ENCODE measurements at places on chromosomes 5 and 9.

DNA sequence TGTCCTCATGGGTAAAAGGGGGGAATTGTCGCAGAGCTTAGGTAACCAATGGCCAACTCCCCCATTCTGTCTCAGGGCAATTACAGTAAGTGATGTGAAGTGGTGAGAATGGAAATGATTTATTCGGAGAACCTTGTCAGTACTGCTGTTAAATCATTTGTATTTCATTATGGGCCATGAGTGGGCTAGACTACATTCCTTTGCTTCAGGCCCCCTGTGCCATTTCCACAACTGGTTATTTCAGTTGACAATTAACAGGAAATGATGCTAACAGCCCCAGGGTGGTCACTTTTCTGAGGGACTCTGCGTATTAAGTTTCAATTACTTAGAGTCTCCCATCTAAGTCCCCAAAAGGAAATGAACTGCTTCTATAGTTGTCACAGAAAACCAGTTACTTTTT lies 653.7 kb downstream of the CCDC171 start:
- DNase-seq: no peak

DNA sequence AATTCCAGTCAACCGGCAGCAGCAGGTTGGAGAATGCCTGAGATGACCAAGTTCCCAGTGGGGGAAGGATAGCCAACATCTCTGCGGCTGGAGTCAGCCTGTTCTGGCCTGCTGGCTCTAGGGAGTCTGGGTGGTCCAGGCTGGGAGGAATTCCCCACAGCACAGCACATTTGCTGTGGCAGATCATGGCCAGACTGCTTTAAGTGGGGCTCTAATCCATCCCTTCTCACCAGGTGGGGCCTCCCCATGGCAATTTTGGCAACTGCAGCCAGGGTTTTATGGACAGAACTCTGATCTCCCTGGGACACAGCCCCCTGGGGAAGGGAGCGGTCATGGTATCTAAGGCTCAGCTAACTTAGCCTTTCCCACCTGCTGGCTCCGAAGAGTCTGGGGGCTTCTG lies 226.1 kb downstream of the DTWD2 start:
- no peak for DNase-seq

GRCh38 chr5:14270209-14270702 lies 127.1 kb downstream of the TRIO start:
- DNase-seq: no peak

- DNase-seq: no peak
Measured at GRCh38 chr9:86183229-86184137, 76.0 kb downstream of the C9orf153 start.

- no peak for DNase-seq
Measured at GRCh38 chr9:34514816-34515215, 8.0 kb downstream of the ENHO start.

DNA sequence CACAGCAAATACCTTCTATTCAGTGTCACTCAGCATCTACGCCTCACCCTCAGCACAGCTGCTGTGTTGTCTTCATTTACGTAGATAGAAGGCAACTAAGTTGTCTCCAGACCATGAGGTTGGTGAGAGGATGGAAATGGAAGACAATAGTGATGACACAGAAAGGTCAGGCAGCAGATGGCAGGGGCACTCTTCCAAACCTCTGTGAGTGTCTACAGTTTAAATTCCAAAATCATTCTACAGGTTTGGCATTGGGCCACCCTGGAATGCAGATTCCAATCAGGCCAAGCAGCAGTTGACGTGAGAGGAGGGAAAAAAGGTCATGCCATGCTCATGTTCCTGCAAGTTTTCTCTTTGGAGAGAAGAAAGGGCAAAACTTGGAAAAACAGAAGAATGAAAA lies 68.7 kb upstream of the ADAMTSL1 start:
- no peak for DNase-seq

DNA sequence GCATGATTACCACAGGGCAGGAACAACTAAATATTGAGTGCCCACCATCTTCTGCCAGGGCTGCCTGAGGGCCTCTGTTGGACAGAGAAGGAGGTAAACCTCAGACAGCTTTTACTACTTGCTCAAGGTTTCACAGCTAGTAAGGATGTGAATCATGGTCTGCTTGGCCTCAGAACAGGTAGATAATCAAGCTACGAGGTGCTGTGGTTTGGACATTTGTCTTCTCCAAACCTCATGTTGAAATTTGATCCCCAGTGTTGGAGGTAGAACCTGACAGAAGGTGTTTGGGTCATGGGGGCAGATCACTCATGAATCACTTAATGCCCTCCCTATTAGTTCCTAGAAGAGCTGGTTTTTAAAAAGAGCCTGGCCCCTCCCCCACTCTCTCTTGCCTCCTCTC lies 541.2 kb upstream of the TRPC7 start:
- no peak for DNase-seq

GRCh38 chr5:76471406-76471805 lies 68.3 kb downstream of the IQGAP2 start:
- no peak for DNase-seq

DNA sequence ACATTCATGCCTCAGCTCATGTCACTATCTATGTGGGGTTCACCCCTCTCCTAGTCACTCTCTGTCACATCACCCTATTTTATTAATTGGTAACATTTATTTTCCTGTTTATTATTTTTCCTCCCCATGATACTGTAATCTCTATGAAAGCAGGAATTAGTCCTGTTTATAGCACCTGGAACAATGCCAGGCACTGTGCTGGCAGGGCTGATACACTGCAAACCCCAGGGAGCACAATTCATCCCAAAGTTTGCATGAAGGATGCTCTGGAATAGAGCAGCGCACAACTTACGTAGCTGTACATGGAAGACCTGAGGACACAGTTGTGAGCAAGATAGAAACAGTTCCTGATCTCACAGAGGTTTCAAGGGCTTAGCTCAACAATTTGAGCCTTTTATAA lies 103.2 kb downstream of the NSG2 start:
- no peak for DNase-seq

- DNase-seq: no peak
Measured at GRCh38 chr9:36208521-36209253, 18.0 kb downstream of the CLTA start.

DNA sequence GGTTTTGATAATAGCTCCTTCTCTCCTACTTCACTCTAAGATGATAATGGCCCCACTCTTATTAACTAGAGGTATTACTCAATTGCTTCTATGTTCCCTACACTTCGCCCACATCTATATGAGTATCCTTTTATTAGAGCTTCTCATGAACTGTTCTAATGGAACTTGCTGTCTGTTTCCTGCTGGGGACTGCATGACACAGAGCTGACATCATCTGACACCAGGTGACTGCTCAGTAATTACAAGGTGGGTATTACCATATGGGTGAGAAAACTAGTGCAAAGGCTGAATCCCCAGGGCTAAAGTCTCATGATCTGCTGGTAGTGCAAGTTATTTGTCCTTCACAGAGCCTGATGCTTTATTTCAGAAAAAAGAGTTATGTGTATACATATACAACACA lies 146.2 kb upstream of the PLCXD3 start:
- no peak for DNase-seq

DNA sequence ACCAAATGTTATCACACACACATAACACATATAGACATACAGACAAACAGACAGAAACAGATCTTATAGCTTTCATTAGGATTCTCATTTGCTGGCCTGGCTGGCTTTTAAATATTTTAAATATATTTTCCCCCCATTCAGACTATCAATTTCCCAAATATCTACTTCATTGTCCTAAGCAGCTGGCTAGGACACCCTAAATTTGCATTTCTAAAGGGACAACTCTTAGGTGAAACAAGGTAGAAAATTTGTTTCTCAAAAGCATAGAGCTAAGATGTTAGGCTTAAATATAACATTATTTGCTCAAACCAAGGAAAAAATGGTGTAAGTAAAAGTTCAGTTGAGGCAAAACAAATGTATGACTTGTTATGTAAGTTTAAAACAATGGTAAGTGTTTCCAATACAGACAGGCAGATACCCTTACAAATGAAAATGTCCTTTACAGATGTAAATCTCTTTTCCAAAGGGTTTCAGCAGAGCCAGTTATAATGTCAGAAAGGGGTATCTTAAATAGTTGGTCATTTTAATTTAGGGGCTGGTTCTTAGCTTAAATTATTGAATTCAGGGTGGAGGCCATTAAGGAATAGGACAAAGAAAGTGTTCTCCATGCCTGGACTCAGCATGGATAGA lies 522.8 kb downstream of the DMRTA1 start:
- DNase-seq: no peak

GRCh38 chr5:68823301-68823700 lies 270.5 kb upstream of the SLC30A5 start:
- DNase-seq: no peak

DNA sequence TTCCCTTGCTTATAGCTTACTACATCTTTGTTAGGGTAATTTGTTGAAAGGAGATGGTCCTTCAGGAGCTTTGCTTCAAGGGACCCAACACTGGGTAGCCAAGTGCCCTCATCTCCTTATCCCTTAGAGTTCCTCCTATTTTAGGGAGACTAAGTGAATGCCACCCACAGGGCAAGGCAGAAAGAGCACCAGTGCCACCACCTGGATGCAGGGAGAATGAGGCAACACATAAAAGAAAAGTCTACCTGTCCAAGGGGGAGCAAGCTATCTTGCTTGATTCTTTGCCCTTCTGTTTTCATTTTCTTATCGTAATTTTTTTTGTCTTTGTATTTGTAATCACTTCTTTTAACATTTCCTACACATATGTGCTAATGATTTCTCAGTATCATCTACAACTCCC lies 205.5 kb downstream of the NPR3 start:
- no peak for DNase-seq

- DNase-seq: no peak
Measured at GRCh38 chr5:177336112-177336511, 15.4 kb downstream of the LMAN2 start.

DNA sequence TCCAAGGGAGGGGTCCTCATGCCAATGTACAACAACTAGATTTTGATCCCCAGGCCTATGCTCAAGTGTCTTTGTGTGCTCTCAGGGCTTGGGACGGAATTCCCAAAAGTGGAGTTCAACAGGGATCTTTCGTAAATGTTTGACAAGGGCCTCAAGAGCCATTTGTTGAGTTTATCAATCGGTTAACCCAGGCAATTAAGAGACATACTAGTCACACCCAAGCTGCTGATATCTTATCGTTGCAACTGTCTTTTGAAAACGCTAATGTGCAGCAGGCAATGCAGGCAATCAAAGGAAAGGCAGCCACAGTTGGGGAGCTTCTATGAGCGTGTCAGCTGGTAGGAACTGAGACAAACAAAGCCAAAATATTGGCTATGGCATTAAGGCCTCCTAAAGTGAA lies 161.2 kb downstream of the CPLANE1 start:
- no peak for DNase-seq

DNA sequence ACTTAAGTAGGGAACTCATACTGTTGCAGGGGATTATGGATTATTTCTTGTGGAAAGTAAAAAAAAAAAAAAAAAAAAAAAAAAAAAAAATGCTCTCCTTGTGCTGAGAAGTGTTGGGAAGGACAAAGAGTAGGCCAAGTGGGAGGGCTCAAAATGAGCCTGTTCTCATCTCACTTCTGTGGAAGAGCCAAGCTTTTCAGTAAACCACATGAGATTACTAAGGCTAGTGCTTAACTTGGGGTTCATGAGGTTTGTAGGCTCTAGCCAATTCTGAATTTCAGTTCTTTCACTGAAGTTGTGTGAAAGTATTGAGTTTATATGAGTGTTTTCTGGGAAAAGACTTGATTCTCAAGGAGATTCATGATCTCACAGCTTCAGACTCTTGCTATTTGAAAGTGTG lies 23.0 kb upstream of the CEP78 start:
- DNase-seq: no peak

DNA sequence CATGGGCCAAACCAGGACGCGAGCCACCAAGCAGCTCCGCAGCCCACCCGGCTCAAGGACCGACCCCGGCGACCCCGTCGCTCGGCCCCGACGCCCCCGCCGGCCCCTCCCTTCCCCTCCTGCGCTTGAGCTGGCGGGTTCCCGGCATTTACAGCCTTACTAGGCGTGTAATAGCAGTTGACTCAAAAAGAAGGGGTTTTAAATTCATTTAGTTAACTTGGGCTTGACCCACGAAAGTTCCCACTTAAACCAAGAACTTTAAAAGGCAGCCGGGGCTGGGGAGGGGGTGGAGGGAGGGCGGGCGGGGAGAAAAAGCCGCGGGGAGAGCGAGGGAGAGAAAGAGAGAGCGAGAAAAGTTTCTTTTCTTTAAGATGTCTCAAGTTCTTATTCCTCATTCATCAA lies 636 bp downstream of the PRDM12 start:
- DNase-seq: no peak

DNA sequence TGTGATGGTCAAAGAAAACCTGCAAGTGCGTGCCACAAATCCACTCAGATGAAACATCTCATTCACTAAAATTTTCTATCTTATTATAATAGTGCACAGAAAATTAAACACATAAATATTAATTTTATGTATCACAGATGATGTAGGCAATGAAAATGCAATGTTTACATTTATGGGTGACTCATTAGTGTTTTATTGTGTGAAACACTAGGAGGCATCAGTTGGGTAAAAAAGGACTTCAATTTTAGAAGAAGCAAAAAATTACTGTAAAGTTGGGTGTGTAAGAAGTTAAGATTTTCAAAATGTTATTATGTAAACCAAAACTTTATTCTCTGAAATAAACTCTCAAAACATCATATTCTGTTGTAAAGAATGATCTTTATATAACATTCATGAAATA lies 4.0 kb downstream of the MEF2C start:
- DNase-seq: no peak

DNA sequence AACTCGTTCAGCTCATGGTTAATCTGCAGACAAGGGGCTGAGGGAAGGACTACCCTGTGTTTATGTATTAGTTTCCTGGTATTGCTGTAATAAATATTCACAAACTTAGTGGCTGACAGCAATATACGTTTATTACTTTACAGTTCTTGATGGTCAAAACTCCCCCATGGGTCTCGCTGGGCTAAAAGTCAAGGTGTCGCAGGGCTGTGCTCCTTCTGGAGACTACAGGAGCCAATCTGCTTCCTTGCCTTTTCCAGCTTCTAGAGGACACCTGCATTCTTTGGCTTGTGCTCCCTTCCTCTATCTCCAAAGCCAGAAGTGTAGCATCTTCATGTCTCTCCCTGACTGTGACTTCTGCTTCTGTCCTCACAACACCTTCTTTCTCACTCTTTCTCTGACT lies 653.8 kb upstream of the RIOK2 start:
- DNase-seq: no peak

- no peak for DNase-seq
Measured at GRCh38 chr9:71748280-71748743, 20.0 kb downstream of the CEMIP2 start.

DNA sequence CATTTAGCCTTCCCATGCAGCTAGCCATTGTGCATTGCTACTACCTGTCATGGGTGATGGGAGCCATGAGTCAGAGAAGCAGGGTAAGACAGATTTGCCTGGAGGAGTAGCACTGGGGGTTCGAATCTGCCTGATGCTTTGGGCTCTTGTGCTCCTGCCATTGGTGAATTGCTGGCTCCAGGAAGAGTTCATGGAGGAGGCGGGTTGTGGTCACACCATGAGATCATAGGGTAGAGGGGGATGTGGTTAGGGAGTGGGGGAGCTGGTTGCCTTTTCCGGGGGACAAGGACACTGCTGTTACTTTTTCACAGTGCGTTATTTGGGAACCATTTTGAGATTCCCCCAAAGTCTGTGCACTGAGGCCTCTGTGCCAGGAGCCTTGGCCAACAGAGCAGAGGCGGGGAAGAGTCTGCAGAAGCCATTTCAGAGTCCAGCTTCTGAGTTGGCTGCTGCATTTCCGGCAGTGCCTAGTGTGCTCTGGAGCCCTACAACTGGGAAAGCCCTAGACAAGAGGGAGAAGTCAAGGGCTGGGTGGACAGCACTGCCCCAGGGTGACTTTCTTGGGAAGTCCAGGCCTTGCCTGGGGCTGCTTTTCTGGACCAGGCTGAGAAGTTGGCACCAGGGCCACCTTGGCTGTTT lies 6.2 kb downstream of the ANGPTL2 start:
- no peak for DNase-seq

- DNase-seq: no peak
Measured at GRCh38 chr5:107853696-107854095, 183.0 kb upstream of the EFNA5 start.
